ENCODE measurements at places on chromosomes 5 and 9. TPM values are rescaled to one million over a fixed set of nuclear protein-coding genes. Genes with fewer than 3 reads are reported as not detected.

- DNase-seq: peak; percentile 49
Observed at GRCh38 chr5:62720031-62720441, 141.4 kb downstream of the LRRC70 start.

- no peak for DNase-seq
Observed at GRCh38 chr9:89969156-89969675, 364.4 kb downstream of the GADD45G start.

GRCh38 chr9:126618585-126619360, 5.0 kb downstream of the LMX1B start:
- no peak for DNase-seq

GRCh38 chr9:114591849-114592248, 4.3 kb downstream of the ATP6V1G1 start:
- no peak for DNase-seq

Gene PCDHGA3
- total RNA-seq: 0.14 TPM

GRCh38 chr5:132261881-132262845, 4.7 kb downstream of the PDLIM4 start:
- DNase-seq: no peak

GRCh38 chr5:132237670-132238069, 10.0 kb upstream of the P4HA2 start:
- no peak for DNase-seq

DNA sequence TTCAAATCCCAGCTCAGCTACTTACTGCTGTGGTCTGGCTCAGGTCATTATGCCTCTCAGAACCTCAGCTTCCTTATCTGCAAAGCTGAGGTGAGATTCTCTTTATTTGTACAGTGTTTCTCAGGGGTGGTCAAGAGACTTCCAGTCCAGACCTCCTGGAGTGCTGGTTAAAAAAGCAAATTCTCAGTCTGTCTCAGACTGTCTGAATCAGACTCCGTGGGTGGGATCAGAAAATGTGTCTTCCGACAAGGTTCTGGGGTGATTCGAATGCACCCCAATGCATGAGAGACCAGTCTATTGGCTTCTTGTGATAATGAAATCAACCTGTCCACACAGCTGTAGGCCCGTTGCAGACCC, 137.7 kb upstream of the SMIM23 start:
- no peak for DNase-seq

DNA sequence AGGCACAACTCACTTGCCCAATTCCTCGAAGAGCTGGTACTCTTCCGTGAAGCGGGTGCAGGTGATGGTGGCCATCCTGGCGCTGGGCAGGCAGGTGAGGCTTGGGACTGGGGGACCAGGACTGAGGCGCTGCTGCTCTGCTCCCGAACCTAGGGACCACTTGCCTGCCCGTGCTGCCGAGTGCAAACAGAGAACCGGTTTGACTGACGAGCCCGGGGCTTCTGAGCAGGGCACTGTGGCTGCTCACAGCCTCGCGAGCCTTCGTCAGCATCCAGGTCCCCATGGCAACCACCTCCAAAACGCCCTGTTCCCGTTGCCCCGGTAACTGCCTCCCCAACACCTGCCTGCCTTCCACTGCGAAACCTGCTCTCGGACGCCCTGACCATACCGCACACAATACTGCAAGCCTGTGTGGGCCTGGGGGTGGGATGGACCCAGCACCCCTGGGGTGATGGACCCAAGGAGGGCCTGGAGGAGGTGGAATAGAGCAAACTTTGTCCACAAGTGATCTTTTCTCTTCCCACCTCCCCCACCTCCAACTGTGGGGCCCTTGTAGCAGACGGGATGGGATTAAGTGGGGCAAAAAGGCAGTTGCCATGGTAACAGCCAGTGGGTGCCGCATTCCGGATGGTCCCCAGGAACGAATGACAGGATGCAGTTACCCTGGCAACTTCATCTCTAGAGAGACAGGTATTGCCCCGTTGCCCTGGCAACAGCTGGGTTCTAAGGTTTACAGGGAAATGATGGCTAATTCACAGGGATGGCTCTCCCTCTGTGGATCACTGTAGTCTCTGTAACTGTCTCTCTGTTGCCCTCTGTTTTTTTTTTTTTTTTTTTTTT, at the start of gene CAMK2A:
TSS of gene CAMK2A (minus strand) at position 223 of the 840 bp plus-strand sequence. CDS start at position 75, 148 bp downstream.
- DNase-seq: no peak

GRCh38 chr9:123338710-123339665, 17.0 kb upstream of the CRB2 start:
- DNase-seq: no peak

DNA sequence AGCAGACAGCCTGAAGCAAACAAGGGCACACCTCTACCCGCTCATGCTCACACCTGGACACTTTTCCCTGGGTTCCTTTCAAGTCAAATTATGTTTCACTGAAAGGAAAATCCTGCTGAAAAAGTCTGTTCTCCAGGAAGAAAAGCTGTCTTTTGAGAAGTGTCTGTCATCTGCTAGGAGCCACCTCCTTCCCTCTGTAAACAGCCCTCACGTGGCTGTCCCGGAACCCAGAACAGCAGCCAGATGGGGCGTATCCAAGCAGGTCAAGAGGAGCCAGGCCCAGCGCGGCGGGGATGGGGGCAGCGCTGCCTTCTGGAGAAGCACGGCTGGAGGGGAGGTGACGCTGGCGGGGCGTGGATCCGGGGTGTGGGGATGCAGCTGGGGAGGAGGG, at the start of gene PNPLA7:
TSS of gene PNPLA7 (minus strand) at position 172 of the 391 bp plus-strand sequence. CDS start 205 bp downstream, outside the sequence.
- peak; percentile 32 for DNase-seq

DNA sequence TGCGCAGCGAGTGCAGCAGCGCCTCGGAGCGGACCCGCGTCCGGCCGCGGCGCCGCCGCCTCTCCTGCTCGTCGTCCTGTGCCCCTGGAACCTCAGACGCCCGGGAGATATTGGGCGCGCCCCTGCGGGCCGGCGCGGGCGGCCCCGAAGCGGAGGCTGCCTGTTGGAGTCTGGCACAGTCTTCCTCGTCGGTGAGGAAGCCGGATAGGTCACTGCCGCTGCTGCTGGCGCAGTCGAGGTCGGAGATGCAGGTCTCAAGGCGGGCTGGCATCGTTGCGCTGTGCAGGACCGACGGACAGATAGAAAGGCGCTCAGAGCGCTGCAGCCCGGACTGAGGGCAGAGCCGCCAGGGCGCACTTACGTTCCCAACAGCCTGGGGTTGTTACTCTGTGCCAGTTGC, 344 bp downstream of the NEUROG1 start:
- no peak for DNase-seq

DNA sequence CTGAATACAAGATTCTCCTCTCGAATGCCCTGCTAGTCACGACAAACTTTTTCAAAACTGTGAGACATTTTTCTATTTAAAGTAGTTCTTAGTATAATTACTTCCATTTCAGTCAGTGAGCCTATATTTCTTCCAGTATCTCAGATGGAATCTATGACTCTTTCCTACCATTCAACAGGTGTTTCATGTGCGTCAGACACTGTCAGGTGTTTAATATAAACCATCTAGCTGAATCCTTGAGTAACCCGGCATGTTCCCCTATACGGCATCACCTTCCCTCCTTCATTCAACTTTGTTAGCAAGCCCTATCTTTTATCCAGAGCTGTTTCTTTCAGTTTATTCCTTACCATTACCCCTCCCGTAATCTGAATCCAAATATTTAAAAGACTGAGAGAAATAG, 418.8 kb downstream of the RAB3C start:
- no peak for DNase-seq

DNA sequence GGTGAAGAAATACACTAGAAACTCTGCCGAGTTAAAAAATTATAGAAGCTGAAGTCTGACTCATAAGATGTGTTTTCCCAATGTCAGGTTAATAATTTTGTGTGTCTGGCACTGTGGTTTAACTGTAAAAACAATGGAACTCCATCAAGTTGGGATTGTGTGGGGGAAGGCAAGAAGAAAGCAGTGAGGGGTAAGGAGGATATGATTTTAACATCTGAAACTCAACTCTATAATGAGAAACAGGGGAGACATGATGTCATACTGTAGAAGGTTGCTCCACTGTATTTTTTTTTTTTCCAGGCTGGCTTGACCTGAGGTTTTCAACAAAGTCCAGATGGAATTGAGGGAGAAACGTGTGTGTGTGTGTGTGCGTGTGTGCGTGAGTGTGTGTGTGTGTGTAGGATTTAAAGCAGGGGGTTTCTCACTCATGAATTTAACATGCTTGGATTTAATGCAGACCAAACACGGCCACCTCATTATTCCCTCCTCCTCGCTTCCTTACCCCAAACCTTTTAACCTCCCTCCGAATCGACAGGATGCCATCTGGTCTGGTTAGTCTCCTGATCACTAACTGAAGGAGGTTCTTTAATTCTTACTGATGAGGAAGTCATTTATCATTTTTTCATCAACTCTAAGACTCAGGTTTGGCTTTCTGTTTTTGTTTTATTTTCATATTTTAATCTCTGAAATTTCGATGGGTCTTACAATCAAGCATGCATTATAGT, 140.2 kb upstream of the LPAR1 start:
- peak; percentile 51 for DNase-seq

DNA sequence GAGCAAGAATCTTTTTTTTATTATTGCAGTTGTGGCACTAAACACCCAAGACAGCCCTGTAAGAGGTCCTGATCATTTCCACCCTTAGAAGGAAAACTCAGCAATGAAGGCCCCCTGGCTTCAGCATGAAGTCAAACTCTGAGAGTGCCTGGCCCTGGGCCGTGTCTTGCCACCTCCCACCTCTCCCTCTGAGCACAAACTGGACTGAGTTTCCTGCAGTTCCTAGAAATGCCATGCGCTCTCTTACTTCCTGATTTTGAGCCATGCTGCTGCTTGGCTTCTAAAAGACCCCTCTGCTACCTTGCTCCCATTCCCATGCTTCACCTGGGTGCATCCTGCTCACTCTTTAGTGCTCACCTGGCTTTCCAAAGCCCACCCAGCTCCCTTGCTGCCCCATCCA, 140.4 kb upstream of the KLF9 start:
- no peak for DNase-seq

- DNase-seq: no peak
Observed at GRCh38 chr5:178651046-178651810, 24.4 kb upstream of the CLK4 start.

Gene ELL2
- total RNA-seq: 61.1 TPM

- peak; percentile 50 for DNase-seq
Observed at GRCh38 chr9:101848485-101848919, 110.1 kb upstream of the GRIN3A start.

GRCh38 chr9:19424176-19424779, 15.5 kb downstream of the ACER2 start:
- DNase-seq: no peak

DNA sequence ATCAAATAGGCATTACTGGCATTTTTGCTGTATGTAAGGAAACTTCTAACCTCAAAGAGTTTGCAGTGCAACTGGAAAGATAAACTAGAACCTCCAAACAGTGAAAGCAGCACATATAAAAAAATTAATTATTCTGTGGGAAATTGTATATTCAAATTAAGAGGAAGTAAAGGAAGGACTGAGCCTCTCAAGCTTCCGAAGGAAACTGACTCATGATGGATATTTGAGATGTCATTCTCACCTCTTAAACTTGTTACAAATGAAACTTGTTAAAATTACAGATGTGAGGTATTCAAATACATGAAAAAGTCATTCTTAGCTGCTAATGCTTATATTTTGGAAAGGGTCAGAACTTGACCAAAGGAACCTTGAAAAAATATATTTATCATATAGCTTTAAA, 538.7 kb downstream of the PDE4D start:
- DNase-seq: no peak

GRCh38 chr5:135024956-135025729, 8.9 kb downstream of the PITX1 start:
- no peak for DNase-seq

Gene SPATA31D4
- not detected for total RNA-seq

Gene LAMC3
- total RNA-seq: 0.13 TPM

Gene NEUROG1
- not detected for total RNA-seq

DNA sequence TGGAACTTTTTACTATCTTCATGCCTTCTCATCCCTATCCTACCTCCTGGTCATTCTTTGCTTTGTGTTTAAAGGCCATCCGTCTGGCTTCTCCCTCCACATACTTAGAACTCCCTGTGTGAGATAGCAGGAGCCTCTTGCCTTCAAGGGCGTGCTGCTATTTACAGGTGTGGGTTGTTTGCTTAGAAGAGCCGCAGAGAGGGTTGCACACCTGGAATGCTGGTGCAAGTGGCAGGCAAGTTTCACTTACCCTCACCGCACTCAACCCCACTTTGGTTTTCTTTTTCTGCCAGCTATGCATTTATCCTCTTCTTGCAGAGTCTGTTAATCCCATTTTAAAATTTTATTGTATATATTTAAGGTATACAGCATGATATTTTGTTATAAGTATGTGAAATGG, 12.6 kb downstream of the SKP2 start:
- no peak for DNase-seq

- DNase-seq: peak; percentile 3
Observed at GRCh38 chr5:95027151-95027721, 257.7 kb downstream of the MCTP1 start.

- peak; percentile 71 for DNase-seq
Observed at GRCh38 chr9:98365227-98365669, 109.8 kb upstream of the TBC1D2 start.

- no peak for DNase-seq
Observed at GRCh38 chr9:114392749-114393112, 4.9 kb upstream of the AKNA start.

Gene DYNC2I2
- total RNA-seq: 134 TPM
